ENCODE measurements at places on chromosomes 7 and 10.
A peak's percentile ranks its signal among the peaks of the same experiment; 100 is the strongest.

DNA sequence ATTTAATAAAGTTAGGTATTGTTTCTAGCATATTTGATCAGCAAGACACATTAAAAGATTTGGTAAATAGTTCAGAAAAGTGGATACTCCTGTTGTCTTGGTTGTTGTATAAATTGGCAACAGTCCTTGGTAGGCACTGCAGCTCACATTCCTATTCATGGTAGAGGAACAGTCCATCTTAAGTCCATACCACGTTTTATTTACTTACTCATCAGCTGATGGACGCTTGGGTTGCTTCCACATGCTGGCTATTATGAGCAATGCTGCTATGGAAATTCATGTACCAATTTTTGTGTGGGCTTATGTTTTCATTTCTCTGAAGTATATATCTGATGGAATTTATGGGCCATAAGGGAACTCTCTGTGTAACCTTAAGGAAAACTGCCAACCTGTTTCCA is 43.3 kb downstream of the C10orf120 start:
- no peak for DNase-seq

DNA sequence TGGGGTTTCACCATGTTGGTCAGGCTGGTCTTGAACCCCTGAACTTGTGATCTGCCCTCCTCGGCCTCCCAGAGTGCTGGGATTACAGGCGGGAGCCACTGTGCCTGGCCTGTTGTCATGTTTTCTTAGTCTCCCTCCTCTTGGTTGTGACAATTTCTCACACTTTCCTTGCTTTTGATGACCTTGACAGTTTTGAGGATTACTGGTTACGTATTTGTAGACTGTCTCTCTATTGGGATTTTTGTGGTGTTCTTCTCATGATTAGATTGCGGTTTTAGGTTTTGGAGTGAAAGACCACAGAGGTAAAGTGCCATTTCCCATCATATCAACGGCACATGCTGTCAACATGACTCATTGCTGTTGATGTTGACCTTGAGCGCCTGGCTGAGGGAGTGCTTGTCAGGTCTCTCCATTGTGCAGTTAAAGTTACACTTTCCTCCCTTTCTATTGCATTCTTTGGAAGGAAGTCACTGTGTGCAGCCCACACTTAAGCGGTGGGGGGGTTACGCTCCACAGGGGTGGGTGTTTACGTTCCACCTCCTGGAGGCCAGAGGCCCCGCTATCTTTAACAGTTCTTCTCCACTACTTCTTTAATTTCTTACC is 10.8 kb downstream of the NEURL1 start:
- DNase-seq = no peak

GRCh38 chr7:125605241-125605640 is 675.6 kb upstream of the POT1 start:
- no peak for DNase-seq

DNA sequence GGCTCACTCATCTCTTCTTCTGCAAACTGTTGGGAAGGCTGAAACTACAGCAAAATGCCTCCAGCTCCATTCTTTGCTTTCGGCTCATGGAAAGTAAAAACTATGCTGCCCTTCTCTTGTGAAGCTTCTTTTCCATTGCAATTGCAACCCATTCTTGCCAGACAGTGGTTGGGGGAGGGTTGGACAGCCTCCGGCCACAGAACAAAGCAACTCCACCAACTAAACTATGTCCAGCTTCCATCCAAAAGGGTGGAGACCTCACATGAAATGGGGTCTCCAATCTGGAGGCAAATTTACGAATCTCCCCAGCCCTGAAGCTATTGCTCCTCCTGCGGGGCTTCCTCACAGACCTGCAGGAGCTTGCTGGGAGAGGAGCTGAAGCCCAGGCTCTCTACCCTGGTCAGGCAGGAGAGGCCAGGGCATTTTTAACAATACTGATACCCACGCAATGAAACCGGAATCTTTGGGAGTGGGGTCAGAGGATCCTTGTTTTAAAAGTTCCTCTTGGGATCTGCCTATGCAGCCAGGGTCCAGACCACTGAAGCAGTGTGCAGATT is 549 bp downstream of the GPNMB start:
- no peak for DNase-seq

- DNase-seq = peak; percentile 97
Measured at GRCh38 chr10:35822316-35822715, 180.2 kb upstream of the FZD8 start.

DNA sequence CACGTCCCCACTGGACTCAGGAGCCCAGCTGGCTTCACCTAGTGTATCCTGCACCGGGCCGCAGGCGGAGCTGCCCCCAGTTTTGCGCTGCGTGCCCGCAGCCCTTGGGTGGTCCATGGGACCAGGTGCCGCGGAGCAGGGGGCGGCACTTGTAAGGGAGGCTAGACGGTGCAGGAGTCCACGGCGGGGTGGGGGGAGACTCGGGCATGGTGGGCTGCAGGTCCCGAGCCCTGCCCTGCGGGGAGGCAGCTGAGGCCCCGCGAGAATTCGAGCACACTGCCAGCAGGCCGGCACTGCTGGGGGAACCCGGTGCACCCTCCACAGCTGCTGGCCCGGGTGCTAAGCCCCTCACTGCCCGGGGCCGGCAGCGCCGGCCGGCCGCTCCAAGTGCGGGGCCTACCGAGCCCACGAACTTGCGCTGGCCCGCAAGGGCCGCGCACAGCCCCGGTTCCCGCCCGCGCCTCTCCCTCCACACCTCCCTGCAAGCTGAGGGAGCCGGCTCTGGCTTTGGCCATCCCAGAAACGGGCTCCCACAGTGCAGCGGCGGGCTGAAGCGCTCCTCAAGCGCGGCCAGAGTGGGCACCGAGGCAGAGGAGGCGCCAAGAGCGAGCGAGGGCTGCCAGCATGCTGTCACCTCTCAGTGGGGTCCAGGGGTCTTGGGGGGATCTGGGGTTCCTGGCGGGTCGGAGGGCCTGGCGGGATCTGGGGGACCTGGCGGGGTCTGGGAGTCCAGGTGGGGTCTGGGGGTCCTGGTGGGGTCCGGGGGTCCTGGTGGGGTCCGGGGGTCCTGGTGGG is 81.4 kb downstream of the VIPR2 start:
- DNase-seq = no peak

DNA sequence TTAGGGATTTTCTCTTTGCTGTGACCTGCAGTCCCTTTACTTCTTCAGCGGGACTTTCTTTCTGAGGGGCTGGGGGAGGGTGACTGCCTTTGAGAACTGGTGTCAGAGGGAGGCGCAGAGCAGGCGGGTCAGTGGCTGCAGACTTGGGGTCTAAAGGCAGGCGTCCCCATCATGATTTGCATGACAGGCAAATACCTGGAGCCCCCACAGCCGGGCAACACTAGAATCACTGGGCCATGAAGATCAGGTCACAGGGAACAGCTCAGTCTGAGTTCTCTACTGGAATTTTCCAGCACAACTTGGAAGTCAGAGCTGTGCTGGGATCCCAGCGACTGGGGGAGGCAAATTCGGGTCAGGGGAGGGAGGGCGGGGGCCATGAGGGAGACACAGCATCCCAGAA is 29.2 kb upstream of the PITRM1 start:
- no peak for DNase-seq

GRCh38 chr7:157952841-157953645 is 616.2 kb downstream of the DNAJB6 start:
- DNase-seq = peak; percentile 86

DNA sequence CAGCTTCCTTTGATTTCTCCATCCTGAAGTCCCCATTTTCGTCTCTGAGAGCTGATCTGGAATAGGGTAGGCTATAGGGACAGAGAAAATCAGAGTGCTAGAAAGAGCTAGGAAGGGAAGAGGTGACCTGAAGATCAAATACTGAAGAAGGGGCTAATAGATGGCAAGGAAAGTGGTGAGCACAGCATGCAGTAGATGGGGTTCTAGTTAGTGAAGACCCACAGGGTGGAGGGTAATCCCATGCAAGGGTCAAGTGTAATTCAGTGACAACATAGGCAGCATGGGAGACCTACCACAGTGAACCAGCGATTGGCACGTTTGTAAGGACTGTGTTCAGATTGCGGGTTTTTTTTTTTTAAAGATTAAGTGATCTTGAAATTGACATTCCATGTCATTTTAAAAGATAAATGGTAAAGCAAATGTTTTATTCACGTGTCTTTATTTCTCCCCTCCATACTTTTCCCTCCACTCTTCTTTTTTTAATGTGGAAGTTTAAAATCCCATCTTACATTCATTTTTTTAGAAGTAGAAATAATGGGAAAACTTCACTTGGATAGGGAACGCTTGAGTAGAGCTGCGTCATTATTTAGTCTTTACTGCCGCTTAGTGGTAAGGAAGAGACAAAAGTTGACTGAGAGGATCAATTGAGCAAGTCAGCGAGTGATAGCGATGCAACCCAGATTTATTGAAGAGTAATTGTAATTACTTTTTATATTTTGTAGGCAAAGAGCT is 21.0 kb upstream of the ABI1 start:
- no peak for DNase-seq

DNA sequence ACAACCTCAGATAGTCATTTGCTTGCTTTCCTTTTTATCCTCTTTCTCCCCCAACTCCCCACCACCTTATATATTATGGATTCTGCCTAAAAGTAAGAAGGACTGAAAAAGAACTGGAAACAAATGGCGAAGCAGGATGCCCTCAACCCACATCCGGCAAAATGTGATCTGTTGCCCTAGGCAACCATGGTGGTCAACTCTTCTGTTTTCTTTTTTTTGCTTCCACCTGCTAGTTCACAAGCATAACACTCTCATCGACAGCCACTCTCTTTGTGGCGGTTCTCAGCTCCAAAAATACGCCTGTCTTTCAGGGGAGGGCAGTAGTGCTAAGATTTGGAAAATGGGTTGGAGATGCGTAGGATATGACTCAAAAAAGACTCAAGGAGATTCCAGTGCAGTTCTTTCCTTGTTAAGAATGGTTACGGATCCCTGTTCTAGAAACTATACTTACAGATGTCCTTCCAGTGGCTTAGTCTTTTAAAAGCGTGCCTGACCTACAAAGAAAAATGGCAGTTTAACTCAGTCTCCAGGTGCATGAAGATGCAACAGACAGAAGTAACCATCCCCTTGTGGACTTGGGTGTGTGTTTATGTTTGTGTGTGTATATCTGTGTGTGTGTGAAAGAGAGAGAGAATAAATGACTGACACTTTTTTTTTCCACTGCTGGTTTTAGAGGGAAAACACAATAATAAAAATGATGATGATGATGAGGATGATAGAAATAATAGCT is 10.7 kb downstream of the APBB1IP start:
- DNase-seq = no peak

GRCh38 chr10:132627666-132628531 is 90.3 kb downstream of the INPP5A start:
- no peak for DNase-seq

- DNase-seq = no peak
Measured at GRCh38 chr10:86203162-86203905, 163.3 kb downstream of the GRID1 start.

GRCh38 chr10:11740907-11741306 is 1.3 kb upstream of the ECHDC3 start:
- DNase-seq = no peak

GRCh38 chr10:10661176-10661575 is 356.5 kb upstream of the CELF2 start:
- no peak for DNase-seq

GRCh38 chr10:1002425-1003006 is 14.3 kb downstream of the GTPBP4 start:
- DNase-seq = no peak

DNA sequence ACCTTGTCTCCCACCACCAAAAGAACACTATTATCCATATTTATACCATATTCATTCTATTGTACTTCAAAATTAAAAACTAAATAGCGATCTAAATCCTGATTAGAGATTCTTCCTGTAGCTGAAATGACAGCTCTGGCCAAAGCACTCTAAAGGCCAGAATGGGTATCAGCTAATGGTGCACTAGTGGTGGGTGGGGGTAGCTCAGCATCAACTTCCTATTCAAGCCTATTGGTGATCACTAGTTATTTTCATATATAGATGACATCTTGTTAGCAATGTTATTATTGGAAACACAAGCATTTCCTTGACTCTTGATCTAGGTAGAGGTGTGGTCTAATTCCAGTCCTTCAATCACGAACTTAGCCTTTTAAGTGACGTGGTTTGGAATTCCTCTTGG is 43.6 kb downstream of the TET1 start:
- no peak for DNase-seq

GRCh38 chr7:150340024-150340749 is 1.2 kb downstream of the RARRES2 start:
- DNase-seq = no peak

DNA sequence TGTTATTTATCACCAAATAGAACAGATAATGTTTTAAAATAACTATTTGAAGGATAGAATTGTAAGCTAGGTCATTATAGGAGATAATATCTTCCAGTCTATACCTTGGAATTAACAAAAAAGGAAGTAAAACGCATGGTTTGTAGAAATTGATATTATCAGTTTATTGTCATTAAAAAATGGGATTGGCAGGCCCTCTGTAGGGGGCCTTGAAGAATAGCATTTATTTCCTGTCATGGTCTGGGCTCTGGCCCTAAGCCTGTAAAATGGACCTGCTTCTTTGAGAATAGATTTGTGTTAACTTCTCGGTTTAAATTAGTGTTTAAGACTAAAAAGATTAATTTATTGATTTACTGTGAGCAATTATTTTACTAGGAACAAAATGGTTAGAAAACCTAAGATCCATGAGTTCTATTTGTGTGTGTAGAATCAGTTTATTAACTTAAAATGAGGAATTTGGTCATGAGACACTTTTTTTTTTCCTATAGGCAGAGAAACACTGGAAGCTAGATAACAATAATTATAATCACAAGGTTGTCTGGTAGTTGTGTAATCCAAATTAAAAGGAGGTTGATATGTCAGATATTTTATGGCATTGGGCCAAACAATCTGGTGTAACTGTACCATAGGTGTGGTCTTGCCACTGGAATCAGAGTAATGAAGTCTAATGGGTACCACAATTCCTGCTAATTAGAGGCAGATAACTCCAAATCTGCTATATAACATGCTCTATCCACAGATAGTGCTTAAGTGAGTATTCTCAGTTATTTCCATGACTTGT is 197.4 kb upstream of the FOXP2 start:
- no peak for DNase-seq

- no peak for DNase-seq
Measured at GRCh38 chr10:49309691-49310411, 10.9 kb downstream of the C10orf71 start.

DNA sequence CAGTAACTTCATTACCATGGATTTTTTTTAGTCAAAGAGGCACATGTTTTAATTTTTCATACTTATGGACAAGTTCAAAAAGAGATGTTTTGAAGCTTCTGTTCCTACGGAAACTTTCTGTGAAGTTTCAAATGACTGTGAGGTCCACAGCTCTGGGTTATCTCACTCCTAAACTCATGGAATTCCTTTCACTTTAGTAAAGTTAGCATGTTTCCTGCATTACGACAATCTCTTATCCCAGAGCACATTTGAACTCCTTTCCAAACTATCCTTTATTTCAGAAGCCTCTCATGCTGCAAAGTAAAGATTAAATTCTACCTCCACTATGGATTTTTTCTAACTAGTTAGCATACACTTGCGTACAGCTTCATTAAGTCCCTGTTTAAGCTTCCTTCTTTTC is 15.3 kb upstream of the ADD3 start:
- DNase-seq = no peak

Data from posterior cingulate gyrus (tissue), 11 donors.